Temporal lobe (tissue), 4 donors: ENCODE measurements at places on chromosomes 4 and X. TPM values are rescaled to one million over a fixed set of nuclear protein-coding genes. Genes with fewer than 3 reads are reported as not detected.

Gene DAPP1
- total RNA-seq = 0.25 TPM

Gene CYP2U1
- 10.3 TPM for total RNA-seq

Gene TMPRSS11A
- not detected for total RNA-seq

Gene DGAT2L6
- total RNA-seq = not detected

Gene TAF7L
- under 0.01 TPM for total RNA-seq

Gene ERCC6L
- total RNA-seq = 0.74 TPM

Gene MGAT4D
- total RNA-seq = not detected

Gene ATG4A
- 5.9 TPM for total RNA-seq

Gene DCK
- total RNA-seq = 65.9 TPM

Gene CETN2
- 27.3 TPM for total RNA-seq

Gene PLAC1
- total RNA-seq = not detected

Gene CLNK
- total RNA-seq = not detected

Gene DCUN1D4
- total RNA-seq = 75.2 TPM

Gene YIPF7
- 2.0 TPM for total RNA-seq
